ENCODE measurements at places on chromosomes 1 and 21. TPM values are rescaled to one million over a fixed set of nuclear protein-coding genes. Genes with fewer than 3 reads are reported as not detected.

DNA sequence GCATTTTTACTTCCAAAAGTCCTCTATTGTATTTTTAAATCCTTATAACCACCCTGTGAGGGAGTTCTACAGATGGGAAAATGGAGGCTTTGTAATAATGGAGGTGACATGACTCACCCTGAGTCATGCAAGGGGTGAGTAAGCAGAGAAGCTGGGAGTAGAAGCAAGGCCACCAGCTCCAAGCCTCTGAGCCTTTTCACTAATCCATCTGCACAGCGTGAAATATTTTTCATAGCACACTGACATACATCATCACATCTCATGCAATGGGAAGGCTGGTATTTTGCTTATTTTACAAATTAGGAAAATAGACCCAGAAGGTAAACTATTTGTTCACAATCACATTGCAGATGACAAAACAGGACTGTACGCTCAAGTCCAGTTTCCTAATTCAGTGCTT, 96.9 kb downstream of the KCNH1 start:
- no peak for DNase-seq

- DNase-seq, result no peak
These were observed 22.2 kb downstream of the EPHX4 start for GRCh38 chr1:92051948-92052347.

DNA sequence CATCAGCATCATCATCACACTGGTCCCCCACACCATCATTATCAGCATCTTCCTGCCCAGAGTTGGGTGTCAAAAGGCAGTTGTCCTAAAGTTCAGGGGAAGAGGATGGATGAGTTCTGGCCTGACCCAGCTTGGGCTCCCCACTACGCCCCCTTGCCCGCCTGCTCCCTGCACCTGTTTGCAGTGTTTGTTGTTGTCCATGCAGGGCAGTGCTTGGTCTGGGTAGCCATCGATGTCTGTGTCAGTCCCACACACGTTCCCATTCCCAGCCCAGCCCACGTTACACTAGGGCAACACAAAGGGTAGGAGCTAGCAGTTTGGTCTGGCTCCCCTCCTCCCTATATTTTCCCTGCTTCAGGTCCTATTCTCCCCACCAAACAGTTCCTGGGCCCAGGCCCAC, 6.8 kb downstream of the THBS3 start:
- no peak for DNase-seq

- DNase-seq, result no peak
These were observed 1.5 kb upstream of the CRABP2 start for GRCh38 chr1:156706657-156707416.

DNA sequence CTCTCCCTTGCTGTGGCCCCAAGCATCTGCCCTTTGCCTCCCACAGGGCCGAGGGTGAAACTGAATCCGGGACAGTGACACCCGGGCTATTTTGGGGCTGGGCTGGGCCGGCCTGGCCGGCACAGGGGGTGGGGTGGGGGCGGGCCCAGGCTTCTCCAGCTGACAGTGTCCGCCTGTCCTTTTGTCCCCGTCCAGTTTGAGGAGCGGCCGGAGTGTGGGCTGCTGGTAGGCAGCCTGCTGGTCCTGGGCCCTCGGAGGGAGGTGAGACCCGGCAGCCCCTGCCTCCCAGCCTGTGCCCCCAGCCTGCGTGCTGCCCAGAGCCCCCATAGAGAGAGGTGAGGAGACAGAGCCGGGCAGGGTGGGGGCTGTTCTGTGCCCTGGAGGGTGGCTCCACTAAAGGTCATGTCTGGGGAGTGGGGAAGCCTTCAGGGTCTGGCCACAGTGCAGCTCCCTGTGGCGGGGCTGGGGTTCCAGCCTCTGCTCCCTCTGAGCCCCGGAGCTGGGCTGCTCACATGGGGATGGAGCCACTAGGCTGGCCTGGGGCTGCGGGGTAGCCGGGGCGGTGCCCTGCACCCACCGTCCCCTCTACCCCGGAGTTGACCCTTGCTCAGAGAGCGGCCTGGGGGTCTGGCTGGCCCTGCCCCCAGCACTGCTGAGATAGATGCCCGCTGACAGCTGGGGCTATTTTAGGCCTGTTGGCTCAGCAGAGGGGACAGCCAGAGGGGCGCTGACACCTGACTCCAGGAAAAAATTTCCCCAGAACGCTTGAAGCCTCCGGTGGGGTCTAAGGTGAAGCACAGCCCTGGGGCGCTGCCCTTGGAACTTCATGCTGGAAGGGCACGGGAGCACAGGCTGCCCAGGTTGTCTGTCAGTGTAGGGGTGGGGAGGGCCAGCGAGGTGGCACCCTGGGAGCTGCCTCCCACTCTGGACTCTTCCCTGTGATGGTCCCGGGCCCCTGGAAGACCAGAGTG, at the start of gene OBSCN:
Gene OBSCN, plus strand, starts transcription at position 194 of the 971 bp plus-strand sequence. CDS start 3,740 bp downstream, outside the sequence.
- DNase-seq, result no peak

GRCh38 chr1:198300451-198300850, 143.7 kb downstream of the NEK7 start:
- DNase-seq, result no peak

DNA sequence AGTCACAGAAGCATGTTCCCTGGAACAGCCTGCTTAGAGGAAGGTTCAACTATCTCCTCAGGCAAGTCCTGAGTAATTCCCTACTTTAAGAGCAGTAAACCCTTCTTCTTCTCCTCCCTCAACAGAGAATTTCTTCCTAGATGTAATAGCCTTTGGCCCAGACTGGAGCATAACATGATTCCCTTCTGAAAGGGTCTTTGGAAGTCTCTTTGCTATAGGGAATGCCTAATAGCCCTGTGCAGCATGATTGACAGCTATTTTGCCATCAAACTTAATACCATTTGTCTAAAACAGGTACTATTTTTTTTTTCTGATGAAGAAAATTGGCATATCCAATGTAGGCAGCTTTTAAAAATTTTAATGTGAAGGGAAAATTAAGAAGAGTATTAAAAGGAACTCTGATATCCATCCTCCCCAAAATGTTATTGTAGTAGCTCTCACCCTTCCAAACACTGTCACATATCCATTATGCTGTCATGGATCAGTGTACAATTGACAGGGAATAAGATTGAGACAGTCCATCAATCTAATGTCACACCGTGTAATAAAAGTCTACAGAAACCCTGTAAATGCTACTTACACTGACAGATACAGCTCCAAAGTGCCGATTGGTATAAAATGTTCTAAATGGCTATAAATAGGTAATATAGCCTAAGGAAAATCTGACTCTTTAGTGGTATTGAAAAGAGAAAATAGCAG, 884.6 kb downstream of the TTLL7 start:
- no peak for DNase-seq

GRCh38 chr1:87644033-87644578, 315.4 kb downstream of the LMO4 start:
- no peak for DNase-seq

GRCh38 chr21:41548781-41549180, 40.8 kb upstream of the TMPRSS2 start:
- no peak for DNase-seq

DNA sequence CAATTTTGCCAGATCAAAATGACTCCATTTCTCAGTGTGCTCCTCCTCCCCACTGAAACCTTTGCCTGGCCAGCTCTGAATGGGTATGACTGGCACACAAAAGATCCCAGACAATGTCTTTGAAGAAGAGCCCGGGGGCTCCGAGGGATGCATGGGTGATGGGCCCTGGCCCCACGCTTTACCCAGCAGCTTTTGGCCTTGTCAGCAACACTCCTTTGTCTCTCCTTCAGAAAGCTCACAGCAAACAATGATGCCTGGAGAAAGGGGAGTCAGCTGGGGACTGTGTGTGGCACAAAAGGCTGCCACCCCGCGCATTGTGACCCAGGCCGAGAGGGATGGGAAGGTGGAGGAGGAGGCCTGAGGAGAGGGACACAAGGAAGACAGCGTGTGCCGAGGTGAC, 45.9 kb downstream of the PLXNA2 start:
- no peak for DNase-seq

DNA sequence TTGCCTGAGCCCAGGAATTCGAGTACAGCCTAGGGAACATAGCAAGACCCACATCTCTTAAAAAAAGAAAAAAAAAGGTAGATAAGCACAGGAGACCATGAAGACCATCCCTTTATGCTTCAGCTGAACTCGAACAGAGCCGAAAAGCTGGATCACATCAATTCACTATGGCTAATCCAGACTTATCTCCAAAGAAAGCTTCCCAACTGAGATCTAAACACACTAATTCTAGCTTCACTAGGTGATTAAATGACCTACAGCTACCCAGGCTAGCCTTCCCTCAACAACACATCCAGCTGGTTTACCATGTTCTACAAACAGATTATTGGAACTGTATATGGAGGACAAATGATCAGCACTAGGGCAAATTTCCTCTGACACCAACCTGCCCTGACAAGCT, 44.0 kb upstream of the NR5A2 start:
- DNase-seq, result no peak

- no peak for DNase-seq
These were observed 148.5 kb downstream of the LMX1A start for GRCh38 chr1:165207853-165208515.

DNA sequence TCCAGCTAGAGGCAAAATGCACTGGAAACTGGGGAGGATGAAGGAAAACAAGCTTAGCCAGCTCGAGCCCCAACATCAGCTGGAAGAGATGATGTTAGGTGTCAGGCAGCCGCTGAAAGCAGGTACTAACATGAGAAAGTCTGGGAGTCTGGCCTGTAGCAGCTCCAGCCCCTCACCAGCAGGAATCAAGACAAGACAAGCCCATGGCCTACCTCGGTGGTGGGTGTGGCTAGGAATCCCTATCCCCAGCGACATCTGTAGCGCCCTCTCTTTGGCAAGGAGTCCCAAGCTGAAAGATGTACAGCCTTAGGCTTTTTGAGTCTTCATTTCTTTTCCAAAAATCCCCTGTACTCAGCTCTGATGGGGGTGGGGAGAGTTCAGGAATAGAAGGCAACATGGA, 2.6 kb downstream of the DLGAP3 start:
- no peak for DNase-seq

- no peak for DNase-seq
These were observed 428.4 kb downstream of the BRINP3 start for GRCh38 chr1:190049314-190049713.

DNA sequence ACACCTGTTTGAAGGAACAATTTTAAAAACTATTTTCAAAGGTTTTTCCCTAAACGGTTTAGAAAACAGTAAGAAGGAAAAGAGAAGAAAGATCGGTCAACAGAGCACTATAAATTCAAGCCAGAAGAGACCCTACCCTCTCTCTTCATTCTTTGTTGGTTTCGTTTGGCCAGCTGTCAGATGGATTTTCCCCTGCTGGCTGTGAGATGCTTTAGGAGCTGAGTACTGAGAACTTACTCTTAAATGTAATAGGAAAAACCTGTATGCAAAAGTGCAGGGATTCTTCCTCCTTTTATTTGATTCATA, 1.3 kb upstream of the TXNIP start:
- no peak for DNase-seq

DNA sequence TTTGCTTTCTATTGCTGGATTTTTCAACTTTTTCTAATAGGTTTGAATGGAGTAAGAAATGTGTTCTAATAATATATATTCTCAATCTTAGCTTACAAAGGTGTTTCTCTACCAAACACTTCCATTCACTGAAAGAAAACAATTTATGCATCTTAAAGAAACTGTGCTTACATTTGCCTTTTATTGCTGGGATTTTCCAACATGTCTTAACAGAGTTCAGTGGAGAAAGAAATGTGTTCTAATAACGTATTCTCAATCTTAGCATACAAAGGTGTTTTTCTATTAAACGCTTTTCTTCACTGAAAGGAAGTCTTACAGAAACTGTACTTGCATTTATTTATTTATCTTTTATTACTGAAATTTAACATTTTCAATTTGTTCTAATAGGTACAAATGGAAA, 5.6 kb downstream of the CD53 start:
- DNase-seq, result no peak

GRCh38 chr1:206575165-206575893, 36.9 kb downstream of the EIF2D start:
- no peak for DNase-seq

- DNase-seq, result no peak
These were observed 111.6 kb downstream of the SPSB1 start for GRCh38 chr1:9404117-9404914.

DNA sequence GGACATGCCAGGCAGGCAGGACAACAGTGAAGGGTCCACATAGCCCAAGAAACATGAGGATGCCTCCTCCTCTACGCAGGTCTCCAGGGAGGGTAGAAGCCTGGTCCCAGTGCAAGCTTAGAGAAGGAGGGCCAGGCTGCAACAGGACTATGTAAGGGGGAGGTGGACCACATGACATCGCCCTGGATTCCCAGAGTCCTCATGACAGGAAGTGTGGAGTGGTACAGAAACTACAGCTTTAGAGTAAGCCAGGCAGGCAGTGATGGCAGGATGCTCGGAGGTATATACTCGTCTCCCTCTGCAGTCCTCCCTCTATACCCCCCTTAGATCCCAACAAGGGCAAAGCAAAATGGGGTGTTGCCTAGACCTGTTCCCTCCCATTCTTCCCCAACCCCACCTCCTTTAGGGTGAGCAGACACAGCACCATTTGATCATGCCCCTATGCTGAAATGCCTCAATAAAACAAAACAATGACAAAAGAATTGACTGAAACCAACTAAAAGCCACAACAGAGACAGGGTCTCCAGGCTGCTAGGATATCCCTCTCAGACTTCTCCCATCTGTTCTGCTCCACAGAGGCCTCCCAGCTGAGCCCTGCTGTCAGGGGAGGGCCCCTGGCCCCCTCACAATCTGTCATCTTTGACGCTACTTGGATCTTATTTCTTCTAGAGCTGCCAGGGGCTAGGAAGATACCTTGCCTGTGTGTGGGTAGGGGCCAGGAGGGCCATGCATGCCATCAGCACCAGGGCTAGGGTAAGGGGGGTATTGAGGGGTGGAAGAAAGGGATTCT, 13.1 kb downstream of the FAM78B start:
- DNase-seq, result no peak

Gene TNFRSF8
- total RNA-seq, result 14.9 TPM

Gene DNALI1
- not detected for total RNA-seq

Gene TFF2
- total RNA-seq, result not detected

Gene MXRA8
- 0.53 TPM for total RNA-seq

Gene LCE1B
- not detected for total RNA-seq

Gene RGS16
- 38.8 TPM for total RNA-seq
